ENCODE measurements at places on chromosomes 4 and X.

GRCh38 chrX:102883491-102883890 lies 53.6 kb upstream of the RAB40AL start:
- no peak for DNase-seq

- no peak for DNase-seq
Observed at GRCh38 chr4:186037692-186038658, 31.0 kb upstream of the TLR3 start.

DNA sequence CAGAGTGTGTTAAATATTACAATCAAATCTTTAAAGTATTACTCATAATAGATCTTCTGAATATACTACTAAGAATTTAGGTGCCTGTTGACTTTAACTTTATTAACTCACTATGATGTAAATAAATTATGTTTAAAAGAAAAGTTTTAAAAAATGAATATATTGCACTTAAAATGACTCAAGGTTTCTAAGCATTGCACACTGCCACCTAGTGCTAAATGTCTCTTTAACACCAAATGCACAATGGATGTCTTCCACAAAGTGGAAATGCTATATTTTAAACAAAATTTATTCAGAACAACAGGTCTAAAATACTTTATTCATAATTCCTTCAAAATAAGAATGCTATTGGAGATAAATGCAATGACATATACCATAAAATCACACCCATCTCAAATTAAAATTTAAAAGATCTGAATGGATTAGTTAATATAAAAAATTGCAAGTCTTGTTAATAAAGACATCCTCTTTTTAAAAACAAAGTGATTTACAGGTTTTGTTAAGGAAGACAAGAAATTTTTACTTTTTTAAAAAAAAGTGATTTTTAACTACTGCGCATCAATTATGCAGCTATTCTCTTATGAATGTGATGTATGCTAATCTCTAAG lies 5.5 kb downstream of the INPP4B start:
- no peak for DNase-seq

GRCh38 chr4:17163156-17163771 lies 264.8 kb upstream of the LDB2 start:
- DNase-seq, result no peak

DNA sequence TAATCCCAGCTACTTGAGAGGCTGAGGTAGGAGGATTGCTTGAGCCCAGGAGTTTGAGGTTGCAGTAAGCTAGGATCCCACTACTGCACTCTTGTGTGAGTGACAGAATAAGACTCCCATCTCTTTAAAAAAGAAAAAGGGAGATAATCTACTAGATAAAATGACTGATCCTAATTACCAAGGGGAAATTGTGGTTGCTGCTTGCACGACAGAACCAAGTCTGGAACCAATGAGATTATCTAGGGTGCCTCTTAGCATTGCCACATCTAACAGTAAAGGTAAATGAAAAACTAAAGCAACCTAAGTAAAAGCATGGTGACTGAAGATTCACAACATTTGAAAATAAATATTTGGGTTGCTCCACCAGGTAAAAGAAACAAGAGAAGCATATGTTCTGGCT lies 185.1 kb downstream of the PDHA2 start:
- no peak for DNase-seq

- no peak for DNase-seq
Observed at GRCh38 chrX:13258052-13258444, 61.8 kb downstream of the ATXN3L start.

- peak; percentile 55 for DNase-seq
Observed at GRCh38 chrX:151359931-151360871, 36.8 kb upstream of the VMA21 start.

- no peak for DNase-seq
Observed at GRCh38 chr4:141652161-141652778, 15.9 kb downstream of the IL15 start.

- no peak for DNase-seq
Observed at GRCh38 chr4:7830747-7831146, 108.9 kb downstream of the AFAP1 start.

- DNase-seq, result no peak
Observed at GRCh38 chr4:56742080-56742871, 61.2 kb upstream of the HOPX start.

DNA sequence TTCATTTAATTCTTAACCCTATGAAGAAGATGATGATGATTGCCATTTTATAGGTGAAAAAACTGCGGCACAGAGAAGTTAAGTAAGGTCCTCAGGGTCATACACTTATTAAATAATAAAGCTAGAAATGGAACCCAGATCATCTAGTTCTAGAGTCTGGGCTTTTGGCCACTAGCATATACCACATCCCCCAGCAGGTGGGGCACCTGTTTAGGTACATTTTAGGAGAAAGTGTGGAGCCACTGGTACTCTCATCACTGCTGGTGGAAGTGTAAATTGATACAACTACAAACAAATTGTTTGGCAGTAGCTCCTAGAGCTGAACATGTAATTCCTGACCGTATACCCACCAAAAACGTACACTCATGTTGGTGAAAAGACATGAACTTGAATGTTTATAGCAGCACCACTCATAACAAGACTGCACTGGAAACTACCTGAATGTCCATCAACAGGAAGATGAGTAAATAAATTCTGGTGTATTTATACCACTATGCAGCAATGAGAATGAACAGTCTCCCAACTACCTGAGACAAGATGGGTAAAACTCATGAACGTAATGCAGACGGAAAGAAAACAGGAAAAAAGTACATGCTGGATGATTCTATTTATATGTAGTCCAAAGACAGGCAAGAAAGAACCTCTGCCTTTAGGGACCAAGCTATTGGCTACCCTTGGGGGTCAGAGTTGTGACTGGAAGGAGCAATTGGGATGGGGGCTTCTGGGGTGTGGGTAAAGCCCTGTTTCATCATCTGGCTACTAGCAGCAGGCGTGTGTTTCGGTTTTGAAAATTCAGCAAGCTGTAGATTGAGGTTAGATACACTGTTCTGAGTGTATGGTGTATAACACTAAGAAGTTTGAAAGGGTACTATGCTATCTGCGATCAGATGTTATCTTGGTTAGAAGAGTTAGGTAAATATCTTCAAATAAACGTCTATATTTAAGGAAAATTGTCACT lies 72.3 kb upstream of the ADGRG2 start:
- no peak for DNase-seq

- DNase-seq, result no peak
Observed at GRCh38 chr4:109067508-109068235, 234.8 kb downstream of the COL25A1 start.

DNA sequence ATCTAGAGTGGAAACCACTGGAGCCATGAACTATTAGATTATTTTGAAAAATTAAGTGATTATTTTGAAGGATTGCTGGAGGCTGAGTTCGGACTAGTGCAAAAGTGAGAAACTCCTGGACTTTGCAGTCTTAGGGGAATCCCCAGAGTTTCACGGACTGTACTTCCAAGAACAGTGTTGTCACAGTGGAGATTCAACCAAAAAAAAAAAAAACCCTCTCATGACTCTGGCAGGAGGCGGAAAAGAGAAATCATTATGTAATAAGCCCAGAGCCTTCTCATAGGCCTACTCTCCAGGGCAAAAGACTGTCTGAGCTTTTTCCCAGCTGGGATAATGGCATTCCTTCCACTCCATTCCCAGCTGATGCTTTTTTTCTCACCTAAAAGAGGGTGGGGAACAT lies 16.8 kb upstream of the C4orf51 start:
- no peak for DNase-seq

DNA sequence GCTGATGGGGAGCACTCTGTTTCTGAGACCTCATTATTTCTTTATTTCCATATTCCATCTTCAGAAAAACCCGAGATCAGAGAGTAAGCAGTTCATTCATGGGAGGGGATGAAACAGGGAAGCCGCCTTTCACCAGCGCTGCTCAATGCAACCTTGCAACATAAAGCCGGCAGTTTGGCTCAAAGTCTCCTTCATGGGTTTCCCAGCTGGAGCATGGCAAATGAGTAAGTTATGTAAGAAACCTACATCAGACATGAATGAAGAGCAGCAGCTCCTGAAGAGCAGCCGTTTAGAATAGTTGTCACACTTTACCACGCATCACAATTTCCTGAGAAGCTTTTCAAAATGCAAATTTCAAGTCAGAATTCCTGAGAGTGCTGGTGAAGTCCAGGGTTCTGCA lies 578.8 kb downstream of the FSTL5 start:
- no peak for DNase-seq

DNA sequence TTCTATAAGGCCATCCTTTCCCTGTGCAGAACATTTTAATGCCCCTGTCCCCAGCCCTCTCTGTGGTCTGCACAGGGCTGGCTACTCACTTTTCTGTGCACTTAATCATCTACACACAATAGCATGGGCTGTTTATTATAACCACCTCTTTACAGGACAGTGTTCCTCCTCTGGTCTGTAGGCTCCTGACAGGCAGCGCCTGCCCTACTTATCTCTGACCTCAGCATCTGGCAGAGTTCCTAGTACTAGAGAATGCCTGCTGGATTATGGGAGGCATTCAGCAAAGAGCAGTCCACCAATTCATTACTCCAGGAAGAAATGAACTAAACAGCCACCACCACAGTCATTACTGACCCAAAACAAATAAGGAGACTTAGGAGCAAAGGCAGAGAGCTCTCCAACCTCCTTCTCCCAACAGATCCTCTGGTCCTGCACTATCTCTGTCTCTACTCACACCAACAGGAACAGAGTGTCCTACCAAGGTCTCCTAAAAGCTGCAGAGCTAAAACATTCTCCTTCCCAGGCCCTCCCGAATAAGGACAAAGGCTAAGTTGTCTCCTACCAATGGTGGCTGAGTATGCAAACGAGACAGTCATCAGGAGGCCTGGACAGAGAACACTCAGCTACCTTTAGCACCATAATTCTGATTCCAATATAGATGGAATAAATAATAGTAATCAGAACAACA lies 279.2 kb downstream of the QDPR start:
- DNase-seq, result no peak

GRCh38 chrX:87475793-87476192 lies 41.8 kb upstream of the KLHL4 start:
- DNase-seq, result no peak

DNA sequence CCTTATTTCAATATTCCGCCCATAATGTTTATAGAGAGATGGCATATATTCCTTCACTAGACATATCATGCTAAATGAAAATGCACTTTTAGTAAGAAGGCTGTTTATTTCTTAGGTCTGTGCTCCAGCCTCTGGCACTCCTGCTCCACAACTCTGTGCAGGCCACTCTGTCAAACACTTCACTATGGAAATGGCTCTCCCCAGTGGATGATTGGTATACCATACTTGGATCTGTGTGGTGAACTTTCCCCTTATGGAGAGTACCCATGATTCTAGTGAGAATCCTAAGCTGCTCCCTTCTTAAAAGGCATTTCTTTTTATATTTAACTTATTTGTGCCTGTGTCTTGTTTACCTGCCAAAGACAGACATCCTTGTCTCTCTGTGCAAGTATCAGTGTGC lies 480.1 kb upstream of the GALNT7 start:
- no peak for DNase-seq

GRCh38 chrX:51905711-51906110 lies 12.3 kb downstream of the MAGED1 start:
- no peak for DNase-seq

- DNase-seq, result no peak
Observed at GRCh38 chr4:59247032-59247431, 1953.1 kb upstream of the ADGRL3 start.

- no peak for DNase-seq
Observed at GRCh38 chrX:31845003-31845402, 773.2 kb upstream of the FTHL17 start.

DNA sequence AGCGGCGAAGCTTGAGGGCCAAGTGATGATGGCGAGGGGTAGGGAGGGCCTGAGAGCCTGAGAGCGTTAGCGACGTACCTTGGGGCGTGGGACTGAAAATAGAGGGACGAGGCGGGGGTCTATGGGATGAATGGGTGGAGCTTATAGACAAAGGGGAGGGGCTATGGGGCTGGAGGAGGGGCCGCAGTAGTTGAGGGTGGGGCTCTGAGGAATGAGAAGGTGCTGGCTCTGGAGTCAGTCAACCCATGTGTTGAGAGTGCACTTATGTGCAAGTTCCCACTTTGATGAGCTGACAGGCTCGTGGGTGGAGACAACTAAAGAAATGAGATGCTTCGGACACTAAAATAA lies 488 bp downstream of the TBC1D25 start:
- DNase-seq, result peak; percentile 50

- no peak for DNase-seq
Observed at GRCh38 chr4:6969826-6970800, 60.5 kb downstream of the TBC1D14 start.

- no peak for DNase-seq
Observed at GRCh38 chr4:165787516-165788274, 85.3 kb upstream of the TLL1 start.

- no peak for DNase-seq
Observed at GRCh38 chrX:135549519-135549918, 29.1 kb downstream of the INTS6L start.

- DNase-seq, result no peak
Observed at GRCh38 chrX:50718776-50719175, 95.2 kb downstream of the SHROOM4 start.

- DNase-seq, result no peak
Observed at GRCh38 chrX:135411893-135412292, 9.9 kb upstream of the SMIM10L2A start.

GRCh38 chrX:25873196-25873595 lies 264.9 kb upstream of the MAGEB18 start:
- no peak for DNase-seq

GRCh38 chrX:134431894-134432293 lies 28.1 kb upstream of the HPRT1 start:
- DNase-seq, result no peak
